NCI-H226 (cell line): ENCODE measurements at places on chromosomes 6 and 20.

DNA sequence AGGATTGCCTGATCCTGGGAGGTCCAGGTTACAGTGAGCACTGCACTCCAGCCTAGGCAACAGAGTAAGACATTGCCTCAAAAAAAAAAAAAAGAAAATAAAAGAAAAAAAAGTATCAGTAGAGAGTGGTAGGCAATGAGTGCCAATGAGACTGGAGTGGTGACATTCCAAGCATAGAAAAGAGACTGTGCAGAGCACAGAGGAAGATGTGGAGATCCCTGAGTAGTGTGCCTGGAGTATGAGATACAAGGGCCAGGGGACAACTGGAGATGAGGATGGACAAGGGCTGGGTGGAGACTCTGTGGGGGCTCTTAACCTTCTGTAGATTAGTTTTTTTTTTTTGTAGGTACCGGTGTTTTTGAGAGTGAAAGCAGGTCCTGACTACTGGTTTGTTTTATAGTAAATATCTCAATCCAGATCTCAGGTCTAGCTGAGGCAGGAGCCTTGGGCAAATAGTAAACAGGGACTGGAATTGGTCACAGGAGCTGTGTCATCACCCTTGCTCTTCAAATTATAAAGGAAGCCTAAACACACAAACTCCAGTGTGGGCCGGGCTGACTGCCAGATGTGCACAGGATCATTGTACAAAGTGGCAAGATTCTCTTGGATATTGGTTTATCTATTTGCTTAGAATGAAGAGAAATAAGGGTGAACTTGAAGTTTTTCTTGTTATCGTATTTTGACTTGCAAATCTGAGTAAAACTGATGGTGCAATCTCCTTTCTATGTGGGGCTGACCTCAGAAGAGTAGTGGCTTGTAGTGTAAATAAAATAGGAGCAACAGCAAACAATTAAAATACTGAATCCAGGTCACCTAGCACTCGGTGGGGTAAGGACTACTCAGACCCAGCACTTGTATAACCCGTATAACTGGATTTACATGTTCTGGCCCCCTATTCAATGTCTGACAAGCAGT, 144.9 kb downstream of the SOX4 start:
- DNase-seq, result no peak

- no peak for DNase-seq
Observed at GRCh38 chr6:98514073-98514720, 320.2 kb upstream of the POU3F2 start.

- DNase-seq, result no peak
Observed at GRCh38 chr20:44702776-44703175, 12.4 kb upstream of the CCN5 start.

DNA sequence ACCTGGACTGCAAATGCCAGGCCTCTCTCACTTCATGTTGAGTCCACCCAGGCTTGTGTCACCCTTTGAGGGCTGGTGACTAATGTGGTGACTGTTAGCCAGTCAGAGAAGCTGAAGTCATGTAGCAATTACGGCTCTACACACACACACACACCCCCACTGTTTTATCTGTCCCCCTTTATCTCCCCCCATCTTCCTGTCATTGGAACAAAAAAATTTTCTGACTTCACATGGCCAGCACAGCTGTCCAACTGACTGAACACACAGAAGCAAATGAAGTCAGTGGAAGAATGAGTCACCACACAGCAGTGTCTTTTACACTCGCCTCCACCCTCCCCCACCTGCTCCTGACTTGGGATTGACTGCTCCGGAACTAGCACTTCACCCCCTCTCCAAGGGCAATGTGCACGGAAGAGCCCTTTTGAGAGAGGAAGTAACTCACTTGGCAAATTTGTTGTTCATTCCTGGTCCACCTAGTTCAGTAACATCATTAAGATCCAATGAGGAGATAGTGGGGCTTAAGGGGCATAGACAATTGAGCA, 198.0 kb downstream of the RNF144B start:
- DNase-seq, result peak; percentile 2

GRCh38 chr6:18171871-18172270, 16.6 kb downstream of the KDM1B start:
- DNase-seq, result no peak

DNA sequence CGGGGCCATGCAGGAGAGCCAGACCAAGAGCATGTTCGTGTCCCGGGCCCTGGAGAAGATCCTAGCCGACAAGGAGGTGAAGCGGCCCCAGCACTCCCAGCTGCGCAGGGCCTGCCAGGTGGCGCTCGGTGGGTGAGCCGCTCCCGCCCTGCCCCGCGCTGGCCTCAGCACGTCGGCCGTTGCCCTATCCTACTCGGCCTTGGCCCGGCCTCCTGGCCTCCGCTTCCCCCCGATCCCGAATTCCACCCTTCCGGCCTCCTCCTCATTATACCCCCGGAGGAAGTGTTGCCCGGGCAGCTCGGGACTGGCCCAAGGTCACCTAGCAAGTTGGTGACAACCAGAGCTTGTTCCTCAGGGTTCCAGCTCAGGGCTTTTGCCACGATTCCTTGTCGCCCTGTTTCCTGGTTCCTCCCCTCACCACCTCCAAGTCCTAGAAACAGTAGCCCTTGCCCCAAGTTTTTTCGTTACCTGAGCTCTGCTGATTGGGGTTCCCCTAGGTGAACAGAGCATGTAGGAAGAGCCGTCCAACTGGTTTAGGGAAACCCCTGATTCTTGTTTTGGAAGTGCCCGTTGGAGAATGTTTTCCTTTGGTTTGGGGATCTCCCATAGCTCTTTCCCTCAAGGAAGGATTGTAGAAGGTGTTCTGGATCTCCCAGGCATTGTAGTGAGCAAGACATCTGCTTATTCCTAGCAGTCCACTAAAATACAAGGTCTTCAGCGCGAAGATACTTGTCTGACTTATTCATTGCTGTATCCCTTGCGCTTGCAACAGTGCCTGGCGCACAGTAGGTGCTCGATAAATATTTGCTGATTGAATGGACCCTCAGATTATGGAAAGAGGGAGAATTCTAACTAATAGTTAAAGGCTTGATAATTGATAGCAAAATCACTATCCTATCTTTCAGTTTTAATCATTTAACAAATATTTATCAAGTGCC, 641 bp downstream of the ARFGEF2 start:
- DNase-seq, result peak; percentile 52

DNA sequence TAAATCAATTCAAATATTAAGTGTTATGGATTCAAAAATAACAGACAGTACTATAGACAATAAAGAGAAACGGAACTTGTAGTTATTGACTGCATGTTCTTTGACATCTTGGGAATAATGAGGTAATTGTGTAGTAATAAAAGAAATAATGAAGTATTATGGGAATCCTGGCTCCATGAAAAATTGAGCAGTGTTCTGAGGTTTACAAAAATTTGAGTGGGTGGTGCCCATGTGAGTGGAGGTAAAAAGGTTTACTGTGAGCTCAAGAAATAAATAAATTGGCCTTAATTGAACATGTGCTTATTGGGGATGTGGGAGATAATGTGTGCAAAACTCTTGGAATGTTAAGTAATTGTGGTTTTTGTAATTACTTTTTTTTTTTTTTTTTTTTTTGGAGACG, 1013.7 kb upstream of the GJE1 start:
- DNase-seq, result no peak

GRCh38 chr6:26521600-26522391, 16.4 kb upstream of the HMGN4 start:
- peak; percentile 74 for DNase-seq

- DNase-seq, result no peak
Observed at GRCh38 chr6:27604986-27605385, 132.1 kb upstream of the ZNF184 start.

GRCh38 chr20:11783102-11783850, 134.4 kb upstream of the BTBD3 start:
- DNase-seq, result no peak

GRCh38 chr20:41148942-41149341, 11.6 kb downstream of the PLCG1 start:
- DNase-seq, result no peak

- DNase-seq, result no peak
Observed at GRCh38 chr6:148388521-148388920, 45.9 kb downstream of the SASH1 start.

- no peak for DNase-seq
Observed at GRCh38 chr6:33201147-33201545, 479 bp downstream of the SLC39A7 start.

DNA sequence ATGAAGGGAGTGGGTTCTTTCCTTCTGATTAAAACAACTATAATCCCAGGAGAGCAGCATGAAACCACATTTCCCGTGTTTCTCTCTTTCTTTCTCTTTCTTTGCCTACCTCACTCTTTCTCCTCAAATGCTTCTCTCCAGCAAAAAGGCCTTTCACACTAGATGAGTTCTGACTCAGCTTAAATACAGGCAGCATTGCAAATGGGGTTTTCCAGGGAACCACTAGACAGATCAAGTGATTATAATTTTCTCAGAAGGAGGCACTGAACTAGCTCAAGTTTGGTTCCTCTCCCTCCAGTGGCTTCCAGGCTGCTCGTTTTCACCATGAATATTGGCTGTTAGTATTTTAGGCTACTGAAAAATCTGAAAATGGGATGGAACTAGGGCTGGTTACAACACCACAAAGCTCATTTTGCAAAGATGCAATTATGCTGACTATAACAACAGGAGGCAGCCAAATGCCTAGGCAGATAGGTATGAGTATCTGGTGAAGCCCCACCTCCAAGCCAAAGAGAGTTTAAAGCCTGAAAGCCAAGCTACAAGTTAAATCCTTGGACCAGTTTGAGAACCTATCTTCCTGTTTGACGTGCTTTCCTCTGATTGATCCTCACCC, 260.0 kb downstream of the MMUT start:
- DNase-seq, result peak; percentile 45

DNA sequence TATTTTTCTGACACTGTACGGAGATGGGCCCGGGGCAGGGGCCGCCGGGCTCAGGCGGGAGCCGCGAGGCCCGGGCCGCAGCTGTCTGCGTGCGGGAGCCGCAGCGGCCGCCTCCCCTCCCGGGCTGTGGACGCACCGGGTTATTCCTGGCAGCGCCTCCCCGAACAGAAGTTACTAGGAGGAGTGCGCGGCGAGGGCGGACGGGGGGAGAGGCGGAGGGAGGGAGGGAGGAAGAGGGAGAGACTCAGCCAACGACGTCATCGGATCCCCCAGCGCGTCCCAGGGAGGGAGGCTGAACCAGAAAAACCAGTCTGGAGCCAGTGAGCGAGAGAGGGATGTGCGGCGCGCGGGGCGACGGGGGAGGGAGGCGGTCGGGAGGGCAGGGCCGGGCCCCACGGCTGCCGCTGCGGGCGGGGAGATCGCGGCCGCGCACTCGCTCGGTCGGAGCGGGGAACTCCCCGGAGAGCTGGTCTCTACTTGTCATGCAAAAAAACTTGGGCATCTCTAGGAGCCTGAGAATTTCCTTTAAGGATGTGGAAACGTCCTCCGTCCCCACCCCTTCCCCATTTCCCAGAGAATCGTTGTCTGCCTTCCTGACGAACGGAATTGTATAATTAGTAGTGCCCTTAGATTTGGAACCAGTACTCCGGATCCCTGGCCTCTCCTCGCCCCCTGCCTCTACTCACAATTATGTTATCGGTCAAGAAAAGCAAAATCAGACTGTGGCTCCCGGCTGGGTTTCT, 1.4 kb upstream of the HIVEP2 start:
- peak; percentile 98 for DNase-seq

GRCh38 chr20:47353239-47353691, 3.2 kb downstream of the ZMYND8 start:
- DNase-seq, result no peak

DNA sequence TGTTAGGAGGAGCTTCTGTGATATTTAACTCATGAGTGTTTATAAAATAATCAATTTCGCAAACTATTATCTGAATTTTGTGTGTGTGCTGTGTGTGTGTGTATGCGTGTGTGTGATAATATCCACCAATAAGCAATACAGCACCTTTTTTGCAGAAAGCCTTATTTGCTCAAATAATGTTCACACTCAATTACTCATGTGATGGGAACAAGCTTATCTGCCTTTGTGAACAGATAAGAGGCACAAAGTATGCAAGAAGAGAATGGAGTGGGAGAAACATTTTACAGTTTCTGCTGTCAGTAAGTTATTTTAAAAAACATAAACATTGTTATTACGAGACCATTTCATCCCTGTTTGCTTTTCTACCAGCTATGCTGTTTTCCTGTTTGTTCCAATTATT, 36.7 kb upstream of the PTPRK start:
- peak; percentile 53 for DNase-seq

GRCh38 chr20:45060294-45060693, 40.6 kb downstream of the KCNS1 start:
- no peak for DNase-seq

GRCh38 chr6:47402081-47402480, 75.5 kb upstream of the CD2AP start:
- no peak for DNase-seq

GRCh38 chr20:44745598-44746366, at the start of gene KCNK15:
KCNK15 (plus strand) TSS chr20:44745865; CDS start chr20:44745911, 46 bp downstream.
- DNase-seq, result no peak

- DNase-seq, result no peak
Observed at GRCh38 chr6:139311831-139312230, 20.0 kb upstream of the TXLNB start.
